Activated naive CD4-positive, alpha-beta T cell treated with anti-CD3 and anti-CD28 coated beads, Interleukin-2, amount 10 ng/mL, durations not matched to agents 7 days and 5 days (primary cell): ENCODE measurements at places on chromosomes 5 and 9.

DNA sequence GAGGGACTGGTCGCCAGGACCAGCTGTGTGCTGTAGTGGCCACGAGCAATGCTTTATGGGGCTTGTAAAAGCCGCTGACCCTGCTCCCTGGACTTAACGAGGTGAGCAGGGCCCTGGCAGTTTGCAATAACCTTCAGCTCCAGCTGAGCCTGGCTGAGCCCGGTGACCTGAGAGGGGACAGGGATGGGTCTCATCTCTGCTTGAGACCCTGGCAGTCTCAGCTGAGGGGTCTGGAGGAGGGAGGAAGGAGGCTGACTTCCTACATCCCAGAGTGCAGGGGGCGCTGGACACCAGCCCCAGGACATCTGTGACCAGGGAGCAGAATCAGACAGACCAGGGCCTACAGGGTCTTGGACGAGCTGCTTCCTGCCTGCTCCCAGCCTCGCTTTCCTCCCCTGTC lies 277.5 kb upstream of the MVB12B start:
- no peak for DNase-seq

DNA sequence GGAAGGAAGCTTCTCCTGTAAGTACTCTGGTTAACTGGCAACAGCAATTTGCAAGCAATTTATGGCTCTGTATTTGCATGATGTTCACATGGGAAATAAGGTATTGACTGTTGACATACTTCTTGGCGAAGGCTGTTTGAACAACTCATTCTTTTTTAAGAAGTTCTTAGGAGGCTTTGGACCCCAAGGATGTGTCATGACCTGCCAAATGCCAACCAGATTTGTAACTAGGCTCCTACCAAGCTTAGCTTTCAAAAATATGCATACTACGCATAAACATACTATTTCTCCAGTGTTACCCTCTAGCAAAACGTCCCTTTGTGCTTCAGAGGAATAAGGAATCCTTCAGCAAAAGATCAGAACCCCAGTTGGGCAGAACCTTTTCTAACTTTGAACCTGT lies 165.2 kb upstream of the MSX2 start:
- no peak for DNase-seq

GRCh38 chr5:149930043-149930748 lies 14.4 kb downstream of the PDE6A start:
- no peak for DNase-seq

- no peak for DNase-seq
Observed at GRCh38 chr5:180294411-180294810, 2.5 kb upstream of the MAPK9 start.

- peak; percentile 12 for DNase-seq
Observed at GRCh38 chr5:150117945-150118560, 31.7 kb upstream of the CSF1R start.

- DNase-seq: no peak
Observed at GRCh38 chr5:149239917-149240316, 31.7 kb upstream of the AFAP1L1 start.

GRCh38 chr5:52840277-52841050 lies 52.7 kb downstream of the ITGA1 start:
- no peak for DNase-seq

GRCh38 chr5:143437666-143438273 lies 34.3 kb upstream of the NR3C1 start:
- DNase-seq: no peak

DNA sequence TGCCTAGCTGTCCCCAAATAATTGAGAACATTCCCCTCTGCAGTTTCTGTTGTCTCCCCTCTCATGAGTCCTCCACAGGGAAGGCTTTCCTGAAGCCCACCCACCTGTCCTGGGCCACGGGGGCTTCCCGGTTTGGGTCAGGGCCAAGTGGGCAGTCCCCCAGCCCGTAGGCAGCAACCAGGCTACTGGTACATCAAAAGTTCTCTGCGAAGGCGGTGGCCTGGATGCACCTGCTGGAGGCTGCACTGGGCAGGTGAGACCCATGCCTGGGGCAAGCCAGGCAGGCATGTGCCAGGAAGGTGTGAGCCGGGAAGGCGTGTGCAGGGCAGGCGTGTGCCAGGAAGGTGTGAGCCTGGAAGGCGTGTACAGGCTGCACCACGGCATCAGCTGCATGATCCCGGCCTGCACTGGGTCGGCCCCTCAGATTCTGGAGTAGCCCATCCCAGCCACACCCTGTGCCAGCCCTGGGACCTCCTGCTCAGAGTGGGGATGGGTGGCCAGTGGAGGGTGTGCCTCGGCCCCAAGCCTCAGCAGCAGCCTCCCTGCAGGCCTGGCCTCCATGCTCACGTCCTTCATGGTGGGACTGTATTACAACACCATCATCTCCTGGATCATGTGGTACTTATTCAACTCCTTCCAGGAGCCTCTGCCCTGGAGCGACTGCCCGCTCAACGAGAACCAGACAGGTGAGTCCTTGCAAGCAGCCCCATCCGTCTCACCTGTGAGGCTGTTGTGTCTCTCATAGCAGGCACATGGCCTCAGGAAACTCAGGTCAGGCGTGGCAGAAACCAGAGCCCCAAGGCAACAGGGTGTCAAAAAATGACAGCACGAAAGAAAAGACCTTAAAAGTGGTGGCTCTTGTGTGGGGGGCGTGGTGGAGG lies 8.7 kb downstream of the SLC6A19 start:
- DNase-seq: no peak

DNA sequence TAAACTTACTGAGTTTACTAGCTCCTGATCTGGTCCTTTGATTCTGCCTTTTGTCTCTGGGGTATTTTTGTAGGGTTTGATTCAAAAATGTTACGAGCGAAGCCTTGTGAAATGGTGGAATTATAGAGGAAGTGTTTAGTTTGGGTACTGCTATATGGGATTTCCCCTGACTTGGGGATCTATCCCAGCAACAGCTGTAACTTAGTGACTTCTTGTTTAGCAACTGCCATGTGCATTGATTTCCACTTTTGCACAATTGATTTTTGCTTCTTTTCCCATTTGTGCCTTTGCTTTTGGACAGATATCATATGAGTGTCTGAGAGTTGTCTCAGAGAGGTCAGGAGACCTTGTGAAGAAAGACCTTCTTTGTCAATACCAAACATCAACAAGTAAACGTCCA lies 248.5 kb upstream of the DAP start:
- DNase-seq: no peak

GRCh38 chr5:180387798-180388197 lies 34.7 kb upstream of the GFPT2 start:
- DNase-seq: no peak

DNA sequence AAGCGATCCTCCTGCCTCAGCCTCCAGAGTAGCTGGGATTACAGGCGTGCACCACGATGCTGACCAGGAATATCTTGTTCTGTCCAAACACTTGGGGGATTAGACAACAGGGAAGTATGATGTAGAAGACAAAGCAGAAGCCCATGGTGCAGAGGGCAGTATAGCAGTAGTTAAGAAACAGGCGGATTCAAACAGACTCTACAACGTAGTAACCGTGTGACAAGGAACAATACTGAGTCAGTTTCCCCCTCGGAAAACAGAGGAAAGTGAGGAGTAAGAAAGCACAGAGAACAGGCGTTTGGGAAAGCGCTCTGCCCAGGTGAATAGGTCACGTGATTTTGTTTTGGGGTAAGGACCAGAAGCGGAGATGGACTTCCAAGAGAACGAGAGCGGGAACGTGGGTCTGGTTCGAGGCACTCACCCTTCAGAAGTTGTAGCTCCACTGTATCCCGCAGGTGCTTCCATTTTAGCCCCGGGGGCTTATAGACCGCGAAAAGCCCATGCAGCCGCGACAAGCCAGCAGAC lies 306 bp downstream of the TRUB2 start:
- DNase-seq: no peak

GRCh38 chr5:166649676-166650075 lies 1641.8 kb upstream of the WWC1 start:
- no peak for DNase-seq

DNA sequence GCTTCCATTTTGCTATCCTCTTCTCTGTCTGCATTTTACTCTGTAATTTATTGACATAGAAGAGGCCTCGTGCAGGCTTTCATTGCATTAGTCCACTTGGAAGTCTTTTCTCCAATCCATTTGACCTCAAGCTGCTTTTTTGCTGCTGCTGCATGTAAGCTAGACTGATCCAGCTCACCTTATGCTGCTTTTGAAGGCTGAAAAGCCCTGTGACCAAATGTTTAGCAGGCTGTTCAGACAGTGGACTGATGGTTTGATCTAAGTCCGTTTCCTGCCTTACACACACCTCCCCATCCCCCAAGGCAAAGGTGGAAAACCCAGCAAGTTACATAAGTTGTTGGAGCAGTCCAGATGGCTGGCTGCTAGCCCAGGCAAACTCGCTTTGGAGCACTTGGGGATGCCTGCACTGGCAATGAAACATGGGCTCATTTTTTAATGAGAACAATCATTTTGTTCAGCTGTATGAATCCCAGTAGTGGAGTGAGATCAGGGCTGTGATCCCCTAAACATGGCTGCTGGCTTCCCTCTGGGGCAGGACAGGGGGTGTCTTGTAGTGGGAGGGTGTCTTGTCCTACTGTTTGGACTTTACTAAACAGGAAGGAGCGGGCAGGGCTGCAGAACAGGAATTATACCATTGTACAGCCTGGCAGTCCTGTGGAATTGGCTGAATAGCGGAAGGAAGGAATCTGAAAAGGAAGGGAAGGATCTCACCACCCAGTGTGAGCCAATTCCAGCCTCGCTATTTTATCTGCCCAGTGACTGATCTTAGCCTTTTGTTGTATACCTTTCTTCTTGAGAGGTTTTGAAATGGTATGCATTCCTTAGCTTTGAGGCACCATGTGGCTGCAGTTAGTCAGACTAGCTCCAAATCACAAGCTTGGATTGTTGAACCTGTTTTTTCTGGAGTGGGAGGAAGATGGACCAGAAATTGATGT lies 212.0 kb downstream of the ARHGAP26 start:
- DNase-seq: no peak

- DNase-seq: no peak
Observed at GRCh38 chr9:82354279-82354659, 365.7 kb downstream of the SPATA31D1 start.

GRCh38 chr9:37956904-37957663 lies 53.2 kb upstream of the SLC25A51 start:
- no peak for DNase-seq

GRCh38 chr9:112751056-112751795 lies 666 bp downstream of the SNX30 start:
- DNase-seq: peak; percentile 65

DNA sequence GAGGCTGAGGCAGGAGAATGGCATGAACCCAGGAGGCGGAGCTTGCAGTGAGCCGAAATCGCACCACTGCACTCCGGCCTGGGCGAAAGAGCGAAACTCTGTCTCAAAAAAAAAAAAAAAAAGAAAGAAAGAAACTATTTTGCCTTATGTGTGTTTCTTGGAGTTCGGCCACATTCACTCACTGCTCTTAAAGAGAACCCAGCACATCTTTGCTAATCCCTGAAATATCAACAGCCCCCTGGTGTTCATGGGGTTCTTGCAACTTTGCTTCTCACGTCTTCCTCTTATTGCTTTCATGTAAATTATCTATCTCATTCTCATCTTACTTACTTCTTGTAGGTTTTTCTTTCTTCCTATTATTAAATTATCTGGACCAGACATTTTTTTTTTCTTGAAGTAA lies 126.3 kb upstream of the ASTN2 start:
- no peak for DNase-seq

- DNase-seq: no peak
Observed at GRCh38 chr5:113099822-113100221, 123.2 kb downstream of the DCP2 start.

DNA sequence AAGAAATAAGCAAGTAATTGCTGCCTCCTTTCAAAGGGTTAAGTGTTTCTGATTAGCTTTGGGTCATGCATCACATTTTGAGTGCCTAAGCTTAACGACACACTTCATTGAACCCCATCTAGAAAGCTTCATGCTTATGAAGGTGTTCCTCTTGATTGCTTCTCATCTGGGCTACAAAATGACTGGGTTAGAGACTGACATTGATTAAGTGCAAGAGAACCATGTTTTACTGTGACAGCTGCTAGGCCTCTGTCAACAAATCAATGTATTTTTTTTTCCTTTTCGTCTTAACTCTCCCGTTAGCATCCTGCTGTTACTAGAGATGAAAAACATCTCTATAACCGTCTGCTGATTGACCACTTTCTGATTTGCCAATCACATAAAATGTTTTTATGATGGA lies 725.0 kb downstream of the TLE1 start:
- no peak for DNase-seq

GRCh38 chr5:95712347-95712958 lies 18.7 kb upstream of the RHOBTB3 start:
- no peak for DNase-seq

- no peak for DNase-seq
Observed at GRCh38 chr5:65623482-65623881, 651 bp downstream of the TRIM23 start.

- DNase-seq: peak; percentile 80
Observed at GRCh38 chr5:146751781-146752401, 126.7 kb downstream of the PPP2R2B start.
